ENCODE measurements at places on chromosomes 1 and 21.
A peak's percentile ranks its signal among the peaks of the same experiment; 100 is the strongest.

- no peak for DNase-seq
These were observed 30.5 kb downstream of the CASZ1 start for GRCh38 chr1:10765734-10766478.

- DNase-seq = no peak
These were observed 771 bp downstream of the ABCD3 start for GRCh38 chr1:94418664-94419655.

GRCh38 chr1:117231748-117232373 lies 21.1 kb upstream of the VTCN1 start:
- DNase-seq = no peak

GRCh38 chr1:30388386-30388785 lies 335.0 kb downstream of the MATN1 start:
- no peak for DNase-seq

- DNase-seq = no peak
These were observed 51.4 kb upstream of the C8B start for GRCh38 chr1:57017200-57017599.

GRCh38 chr1:175192111-175192629 lies 406 bp downstream of the KIAA0040 start:
- no peak for DNase-seq

DNA sequence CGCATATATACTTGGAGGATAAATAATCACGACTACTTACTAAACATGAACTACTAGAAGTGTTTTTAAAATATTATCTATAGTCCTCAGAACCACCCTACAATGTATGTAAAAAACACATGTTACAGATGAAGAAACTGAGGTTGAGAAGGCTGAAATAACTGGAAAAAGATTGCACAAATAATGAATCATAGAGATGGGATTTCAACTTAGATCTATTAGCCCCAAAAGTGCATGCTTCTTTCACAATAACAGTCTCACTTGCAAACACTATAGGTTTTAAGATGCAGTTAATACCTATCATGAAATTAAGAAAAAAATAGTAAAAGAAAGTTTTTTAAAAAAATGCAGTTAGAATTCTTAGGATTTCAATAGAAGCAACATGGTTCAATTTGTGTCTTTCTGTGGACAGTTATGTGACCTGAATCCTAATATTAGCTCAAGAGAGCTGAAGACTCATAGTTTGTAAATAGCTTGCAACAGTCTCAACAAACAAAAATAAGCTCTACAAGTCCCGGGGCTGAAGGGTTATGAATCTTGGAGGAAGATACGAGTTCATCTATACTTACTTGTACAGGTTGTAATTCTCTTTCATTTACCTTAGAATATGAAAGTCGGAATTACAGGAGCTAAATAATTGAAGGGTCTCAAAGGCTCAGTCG lies 58.6 kb upstream of the NTPCR start:
- DNase-seq = no peak

GRCh38 chr1:247277191-247277590 lies 21.3 kb downstream of the VN1R5 start:
- DNase-seq = no peak

- no peak for DNase-seq
These were observed 68.0 kb downstream of the DISC1 start for GRCh38 chr1:231694465-231695077.

DNA sequence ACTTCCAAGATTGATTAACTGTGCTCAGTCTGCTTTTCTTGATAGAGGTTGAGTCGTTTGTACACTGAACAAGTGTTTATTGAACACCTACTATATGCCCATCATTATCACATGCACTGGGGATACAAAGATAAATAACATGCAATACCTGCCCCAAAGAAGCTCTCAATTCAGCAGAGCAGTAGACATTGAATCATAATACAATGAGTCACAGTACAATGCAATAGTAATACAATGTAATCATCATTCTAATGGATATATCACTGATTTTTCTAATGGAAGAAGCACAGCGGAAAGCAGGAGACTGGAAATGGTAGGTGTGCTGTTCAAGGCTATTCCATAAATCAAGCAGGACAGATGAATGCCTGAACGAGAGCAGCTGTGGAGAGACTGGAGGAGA lies 3.7 kb upstream of the SEC16B start:
- no peak for DNase-seq

DNA sequence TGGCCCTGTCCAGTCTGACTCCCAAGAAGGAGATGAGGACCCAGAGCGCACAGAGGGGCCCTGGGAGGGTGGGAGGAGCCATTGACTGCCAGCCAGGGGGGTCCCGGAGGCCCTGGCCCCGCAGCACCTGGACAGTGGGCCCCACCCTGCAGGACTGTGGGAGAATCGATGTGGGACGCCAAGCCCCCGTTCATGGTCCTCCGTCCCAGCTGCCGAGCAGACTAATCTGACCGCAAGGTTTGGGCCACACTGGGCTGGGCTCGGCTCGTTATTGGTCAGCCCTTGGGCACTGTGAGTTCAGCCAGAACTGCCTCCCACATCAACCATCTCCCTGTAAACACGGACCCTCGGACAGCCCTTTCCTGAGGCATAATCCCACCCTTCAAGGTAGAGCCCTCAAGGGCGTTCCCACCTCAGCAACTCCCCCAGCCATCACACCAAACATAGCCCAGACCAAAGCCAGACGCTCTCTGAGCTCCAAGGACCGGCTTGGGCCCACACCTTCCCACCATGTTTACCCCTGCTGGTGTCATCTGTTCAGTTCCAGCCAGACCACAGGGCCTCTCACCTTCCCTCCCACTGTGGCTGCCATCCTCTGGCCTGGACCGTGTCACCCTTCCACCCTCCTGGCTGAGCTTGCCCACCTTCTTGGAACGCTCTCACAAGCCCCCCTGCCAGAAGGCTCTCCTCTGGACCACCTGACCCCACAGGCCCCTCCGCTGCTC lies 16.2 kb upstream of the POFUT2 start:
- no peak for DNase-seq

- peak; percentile 26 for DNase-seq
These were observed at the start of gene TRIM46 for GRCh38 chr1:155173478-155174323. Gene TRIM46 (plus strand): TSS chr1:155173849. CDS start chr1:155173967, 118 bp downstream.
